ENCODE measurements at places on chromosomes 4 and X.

GRCh38 chrX:69493193-69493592, 10.9 kb upstream of the NALF2 start:
- no peak for DNase-seq

GRCh38 chr4:28976369-28976768, 1743.8 kb upstream of the PCDH7 start:
- DNase-seq, result no peak

- no peak for DNase-seq
These were observed 1.7 kb upstream of the MAGEH1 start for GRCh38 chrX:55450259-55450658.

- DNase-seq, result no peak
These were observed 67.0 kb downstream of the NHS start for GRCh38 chrX:17441965-17442364.

DNA sequence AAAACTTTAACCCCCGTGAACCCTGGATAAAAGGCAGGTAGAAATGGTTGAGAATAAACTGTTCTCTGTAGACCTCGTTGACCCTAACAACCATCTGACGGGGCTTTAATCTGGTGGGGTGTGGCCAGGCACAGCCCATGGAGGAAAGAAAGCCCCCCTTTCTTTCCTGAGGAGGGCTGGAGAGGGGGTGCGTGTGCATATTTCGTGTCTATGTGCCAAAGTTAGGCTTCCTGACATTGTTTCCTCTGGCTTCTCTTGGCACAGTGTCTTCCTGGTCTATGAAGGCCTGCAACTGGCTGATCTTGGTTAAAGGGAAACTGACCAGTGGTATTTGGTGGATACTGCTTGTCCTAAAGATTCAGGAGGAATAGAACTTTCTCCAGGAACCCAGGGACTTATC, 97.1 kb downstream of the MGST2 start:
- no peak for DNase-seq

All from CD4-positive, alpha-beta T cell treated with Interleukin-4 for 1 hour (primary cell).